H54 (cell line): ENCODE measurements at places on chromosomes 16 and 17.

DNA sequence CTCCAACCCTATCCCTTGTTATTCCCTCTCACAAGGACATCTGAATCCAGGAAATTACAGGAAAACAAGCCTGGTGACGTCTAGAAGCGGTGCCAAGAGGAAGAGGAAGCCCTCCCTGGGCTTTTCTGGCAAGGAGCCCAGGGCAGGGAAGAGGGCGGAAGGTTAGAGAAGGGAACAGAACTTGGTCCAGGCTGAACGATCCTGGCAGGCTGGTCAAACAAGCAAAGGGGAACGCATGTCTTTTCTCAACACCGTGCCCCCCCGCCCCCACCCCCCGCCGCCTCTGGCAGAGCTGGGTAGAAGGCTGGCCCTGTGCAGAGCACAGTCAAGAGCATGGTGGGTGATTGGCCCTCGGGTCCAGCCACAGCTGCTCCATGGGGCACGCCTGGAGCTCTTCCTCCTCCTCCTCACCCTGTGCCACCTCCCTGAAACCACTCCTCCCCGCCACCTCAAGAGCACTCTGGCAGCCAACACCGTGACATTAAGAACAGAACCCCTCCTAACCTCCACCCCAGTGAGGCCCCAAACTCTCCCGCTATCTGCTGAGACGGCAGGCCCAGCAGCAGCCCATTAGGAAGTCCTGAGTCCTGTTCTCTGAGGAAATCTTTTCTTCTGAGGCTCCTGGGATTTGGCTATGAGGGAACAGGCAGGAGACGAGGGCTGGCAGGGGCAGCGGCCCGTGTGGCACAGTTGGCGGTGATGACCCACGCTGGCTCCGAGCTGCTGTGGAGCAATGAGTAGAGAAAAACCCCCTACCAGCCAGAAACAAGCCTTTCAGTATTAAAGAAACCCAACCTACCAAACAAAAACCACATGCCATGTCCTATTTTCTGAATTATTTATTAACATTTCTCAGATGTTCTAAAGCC is 7.3 kb downstream of the C16orf86 start:
- DNase-seq: peak; percentile 21

DNA sequence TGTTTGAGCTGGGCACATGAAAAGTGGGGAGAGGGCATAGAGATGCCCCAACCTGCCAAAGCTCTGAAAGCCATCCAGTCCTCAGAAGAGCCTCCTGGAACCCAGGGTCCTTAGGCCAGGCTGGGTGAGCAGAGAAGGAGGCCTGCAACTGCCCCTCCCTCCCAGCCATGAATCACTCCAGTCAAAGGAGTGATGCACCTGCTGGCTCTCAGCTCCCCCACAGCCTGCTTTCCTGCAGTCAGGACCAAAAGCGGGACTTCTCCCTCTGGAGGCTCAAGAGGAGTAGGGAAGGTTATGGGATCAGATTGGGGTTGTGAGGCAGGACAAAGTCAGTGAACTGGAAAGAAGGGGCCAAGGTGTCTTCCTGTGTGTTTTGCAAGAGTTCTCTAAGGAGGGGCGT is 145.6 kb downstream of the TMEM132E start:
- no peak for DNase-seq

DNA sequence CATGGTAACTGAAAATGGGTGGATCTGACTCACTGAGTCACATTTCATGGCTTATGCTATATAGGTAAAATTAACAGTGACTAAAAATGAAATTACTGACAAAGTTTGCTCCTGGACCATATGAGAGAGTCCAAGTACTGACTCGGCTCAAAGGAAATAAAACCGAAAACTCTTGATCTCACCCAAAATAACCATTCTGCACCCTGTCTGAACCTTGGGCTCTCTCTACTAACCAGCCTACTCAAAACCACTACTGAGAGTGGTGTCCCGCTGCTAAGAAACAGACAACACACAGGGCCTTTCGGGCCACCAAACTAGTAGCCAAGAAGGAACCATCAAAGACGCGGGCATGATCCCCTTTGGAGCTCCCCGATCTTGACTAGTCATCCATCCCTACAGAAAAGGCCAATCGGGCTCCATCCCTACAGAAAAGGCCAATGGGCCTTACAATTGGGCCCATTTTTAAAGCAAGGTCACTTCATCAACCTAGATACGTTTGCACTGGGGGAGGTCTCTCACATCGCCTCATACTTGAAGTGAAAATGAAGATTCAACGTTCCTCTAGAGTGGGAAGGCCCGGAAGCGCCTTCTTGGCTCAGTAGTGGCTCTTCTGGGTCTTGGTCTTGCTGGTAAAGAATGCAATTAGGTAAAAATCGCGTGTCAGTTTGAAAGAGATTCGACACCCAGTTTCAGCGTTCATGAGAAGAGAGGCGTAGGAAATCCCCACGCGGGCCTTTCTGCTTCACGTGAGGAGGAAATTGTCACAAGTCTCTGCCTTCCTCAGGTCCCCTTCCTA is 720 bp upstream of the ZPBP2 start:
- DNase-seq: no peak

DNA sequence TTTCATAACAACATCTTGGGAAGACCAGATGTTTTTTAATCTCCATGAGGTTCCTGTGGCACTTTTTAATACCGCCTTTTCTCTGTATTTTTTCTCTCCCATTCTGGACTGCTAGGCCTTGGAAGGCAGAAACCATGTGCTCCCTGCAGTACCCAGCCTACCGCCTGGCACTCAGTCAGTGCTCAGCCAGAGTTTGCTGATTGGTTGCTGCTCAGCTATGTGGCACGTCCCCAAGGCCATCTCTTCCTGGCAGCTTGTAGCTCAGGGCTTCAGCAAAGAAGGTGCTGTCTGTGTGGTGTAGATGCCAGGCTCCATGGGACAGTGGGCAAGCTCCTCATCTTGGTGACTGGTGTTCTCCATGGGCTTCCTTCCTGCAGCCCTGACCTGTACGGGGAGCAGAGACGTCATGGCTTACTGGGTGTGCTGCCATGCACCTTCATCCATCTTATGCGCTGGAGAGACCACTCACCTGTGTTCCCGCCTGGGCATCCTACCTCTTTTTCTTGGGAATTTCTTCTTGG is 86.7 kb downstream of the CLEC16A start:
- no peak for DNase-seq

DNA sequence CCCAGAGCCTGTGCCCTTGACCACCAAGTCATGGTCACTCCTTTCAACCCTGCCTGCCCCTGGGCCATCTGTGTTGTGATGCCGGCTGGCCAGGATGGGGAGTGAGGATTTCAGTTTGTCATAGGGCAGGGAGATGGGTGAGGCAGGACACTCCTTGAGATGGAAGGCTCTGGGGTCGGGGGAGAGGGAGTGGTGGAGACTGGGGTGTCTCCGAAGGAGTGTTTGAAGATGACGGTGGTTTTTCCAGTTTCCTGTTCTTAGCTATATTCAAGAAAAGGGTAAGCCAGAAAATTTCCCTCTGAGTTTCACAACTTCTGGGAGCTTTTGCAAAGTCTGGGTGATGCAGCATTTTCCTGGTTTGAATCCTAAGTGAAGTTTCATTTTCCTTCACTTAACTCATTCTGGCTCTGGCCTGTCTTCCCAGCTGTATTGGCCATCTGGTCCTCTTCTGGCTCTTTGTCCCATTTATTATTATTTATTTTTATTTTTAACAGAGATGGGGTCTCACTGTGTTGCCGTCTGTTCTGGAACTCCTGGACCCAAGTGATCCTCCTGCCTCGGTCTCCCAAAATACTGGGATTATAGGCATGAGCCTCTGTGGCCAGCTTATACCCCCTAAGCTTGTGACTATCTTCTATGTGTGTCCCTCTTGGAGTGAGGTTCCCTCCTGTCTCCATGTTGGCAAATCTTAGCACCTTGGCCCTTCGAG is 27.7 kb downstream of the ABCC1 start:
- no peak for DNase-seq

- DNase-seq: no peak
These were observed 51.8 kb downstream of the METTL16 start for GRCh38 chr17:2459917-2460271.

DNA sequence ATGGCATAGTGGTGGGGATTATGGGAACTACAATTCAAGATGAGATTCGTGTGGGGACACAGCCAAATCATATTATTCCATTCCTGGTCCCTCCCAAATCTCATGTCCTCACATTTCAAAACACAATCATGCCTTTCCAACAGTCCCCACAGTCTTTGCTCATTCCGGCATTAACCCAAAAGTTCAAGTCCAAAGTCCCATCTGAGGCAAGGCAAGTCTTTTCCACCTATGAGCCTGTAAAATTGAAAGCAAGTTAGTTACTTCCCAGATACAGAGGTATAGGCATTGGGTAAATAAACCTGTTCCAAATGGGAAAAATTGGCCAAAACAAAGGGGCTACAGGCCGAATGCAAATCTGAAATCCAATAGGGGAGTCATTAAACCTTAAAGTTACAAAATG is 1063.2 kb downstream of the CDH11 start:
- no peak for DNase-seq

GRCh38 chr17:80327518-80327917 is 66.9 kb downstream of the RNF213 start:
- no peak for DNase-seq

DNA sequence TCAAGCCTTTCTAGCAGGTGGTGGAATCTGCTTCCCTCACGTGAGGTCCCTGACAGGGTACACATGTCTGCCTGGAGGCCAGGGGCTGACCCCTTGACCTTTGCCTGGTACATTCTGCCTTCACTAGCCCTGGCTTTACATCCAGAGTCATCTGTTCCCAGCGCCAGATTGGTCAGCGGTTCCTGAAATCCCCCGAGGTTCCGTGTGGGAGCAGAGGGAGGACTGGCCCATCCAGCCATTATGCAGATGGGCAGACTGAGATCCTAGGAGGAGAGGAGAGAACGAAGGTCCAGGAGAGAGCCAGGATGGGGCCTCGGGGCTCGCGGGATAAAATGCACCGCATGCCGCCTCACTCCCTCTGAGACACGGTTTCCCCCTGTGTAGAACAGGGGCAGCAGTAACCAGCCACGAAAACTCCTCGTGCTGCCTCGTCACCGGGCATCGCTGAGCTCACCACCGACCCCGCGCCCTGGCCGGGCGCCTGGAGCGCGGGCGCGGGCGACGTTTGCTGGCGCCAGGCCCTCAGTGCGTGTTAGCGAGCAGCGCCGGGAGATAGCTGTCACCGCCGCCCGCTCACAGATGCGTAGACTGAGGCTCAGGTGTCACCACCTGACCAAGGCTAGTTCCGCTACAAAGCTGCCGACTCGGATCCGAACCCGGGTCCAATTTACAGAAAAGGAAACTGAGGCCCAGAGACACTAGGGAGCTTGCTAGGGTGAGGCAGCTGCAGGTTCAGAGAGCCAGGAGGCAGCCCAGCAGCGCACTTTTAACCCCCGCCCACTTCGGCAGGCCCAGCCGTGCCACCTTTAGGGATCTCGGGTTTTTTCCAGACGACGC is 811 bp upstream of the MAP2K3 start:
- DNase-seq: no peak

DNA sequence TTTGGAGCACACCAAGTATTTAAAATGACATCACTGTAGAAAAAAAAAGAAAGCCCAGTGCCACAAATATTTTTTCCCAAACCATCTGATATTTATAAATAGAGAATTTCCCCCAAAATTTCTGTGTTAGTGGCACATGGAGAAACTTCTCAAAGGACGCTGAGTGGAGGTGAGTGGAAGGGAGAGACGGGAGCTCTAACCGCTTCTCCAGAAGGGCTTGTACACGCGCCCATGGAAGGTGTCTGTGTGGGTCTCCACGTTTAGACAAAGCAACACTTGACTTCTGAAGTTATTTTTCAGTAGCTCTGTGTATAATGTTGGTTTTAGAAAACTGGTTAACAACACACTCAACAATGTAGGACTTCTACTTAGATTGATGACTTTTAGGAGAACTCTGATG is 1.0 kb downstream of the MYOCD start:
- DNase-seq: no peak

DNA sequence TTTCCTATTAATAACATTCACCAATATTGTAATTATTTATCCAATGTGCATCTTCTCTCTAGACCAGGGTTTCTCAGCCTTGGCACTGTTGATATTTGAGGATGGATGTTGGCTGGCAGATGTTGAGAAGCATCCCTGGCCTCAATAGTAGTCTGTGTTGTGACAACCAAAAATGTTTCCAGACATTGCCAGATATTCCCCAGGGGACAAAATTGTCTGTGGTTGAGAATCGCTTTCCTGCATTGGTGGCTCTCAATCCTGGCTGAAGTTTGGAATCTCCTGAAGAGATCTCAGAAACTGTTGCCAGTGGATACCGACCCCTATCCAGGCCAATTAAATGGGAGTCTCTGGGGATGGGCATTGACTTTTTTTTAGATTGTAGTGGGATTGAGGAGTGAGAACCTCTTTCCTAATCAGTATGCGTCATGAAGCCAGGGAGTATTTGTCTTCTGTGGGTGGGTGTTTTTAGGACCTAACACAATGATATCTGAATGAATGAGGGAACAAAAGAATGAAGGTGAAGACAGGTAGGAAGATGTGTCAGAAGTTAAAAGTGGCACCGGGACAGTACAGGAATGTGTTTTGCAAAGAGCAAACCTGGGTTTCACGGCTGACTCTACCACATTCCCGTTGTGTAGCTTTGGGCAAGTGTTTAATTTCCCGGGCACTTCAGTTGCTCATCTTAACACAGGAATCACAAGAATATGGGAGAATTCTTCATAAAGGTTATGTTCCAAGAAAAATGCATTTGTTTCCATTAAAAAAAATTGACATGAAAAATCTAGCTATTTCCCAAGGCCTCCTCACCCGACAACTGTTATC is 24.3 kb downstream of the HSD17B2 start:
- DNase-seq: no peak

DNA sequence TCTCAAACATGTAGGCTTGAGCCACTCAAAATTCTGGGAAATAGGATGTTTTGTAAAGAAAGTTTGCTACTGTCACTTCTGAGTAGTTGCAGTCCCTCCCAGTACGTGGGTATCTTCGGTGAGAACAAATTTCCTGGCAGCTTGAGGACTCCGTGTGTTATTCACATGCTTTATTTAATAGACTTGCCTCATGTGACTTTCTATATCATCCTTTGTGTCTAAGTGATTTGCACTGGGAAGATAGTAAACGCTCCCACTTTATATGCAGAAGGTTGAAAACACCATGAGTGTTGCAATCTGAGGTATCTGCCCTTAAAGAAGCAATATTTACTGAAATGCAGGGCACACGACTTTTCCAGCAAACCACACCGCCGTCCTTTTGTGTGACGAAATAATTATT is 643.7 kb downstream of the MAF start:
- DNase-seq: no peak
